Mucosa of descending colon (tissue), 3 donors: ENCODE measurements at places on chromosomes 16 and 17. TPM values are rescaled to one million over a fixed set of nuclear protein-coding genes. Genes with fewer than 3 reads are reported as not detected.

ZSCAN10 gene
- not detected for total RNA-seq

FAM20A gene
- total RNA-seq = 5.8 TPM

ARL17B gene
- 19.5 TPM for total RNA-seq

SLFN14 gene
- total RNA-seq = not detected

ALOX15 gene
- 0.23 TPM for total RNA-seq

EVPLL gene
- total RNA-seq = not detected

ITFG1 gene
- total RNA-seq = 73.9 TPM

IGF2BP1 gene
- total RNA-seq = 0.06 TPM

GRCh38 chr17:66946251-66946650 is 18.3 kb upstream of the CACNG4 start:
- DNase-seq = no peak

GRCh38 chr16:51450909-51451308 is 299.8 kb upstream of the SALL1 start:
- no peak for DNase-seq

- DNase-seq = no peak
Observed at GRCh38 chr17:39318636-39319035, 82.8 kb downstream of the FBXL20 start.

- DNase-seq = no peak
Observed at GRCh38 chr16:51407199-51407598, 256.1 kb upstream of the SALL1 start.

- no peak for DNase-seq
Observed at GRCh38 chr16:28597692-28598261, 927 bp upstream of the SULT1A2 start.

DNA sequence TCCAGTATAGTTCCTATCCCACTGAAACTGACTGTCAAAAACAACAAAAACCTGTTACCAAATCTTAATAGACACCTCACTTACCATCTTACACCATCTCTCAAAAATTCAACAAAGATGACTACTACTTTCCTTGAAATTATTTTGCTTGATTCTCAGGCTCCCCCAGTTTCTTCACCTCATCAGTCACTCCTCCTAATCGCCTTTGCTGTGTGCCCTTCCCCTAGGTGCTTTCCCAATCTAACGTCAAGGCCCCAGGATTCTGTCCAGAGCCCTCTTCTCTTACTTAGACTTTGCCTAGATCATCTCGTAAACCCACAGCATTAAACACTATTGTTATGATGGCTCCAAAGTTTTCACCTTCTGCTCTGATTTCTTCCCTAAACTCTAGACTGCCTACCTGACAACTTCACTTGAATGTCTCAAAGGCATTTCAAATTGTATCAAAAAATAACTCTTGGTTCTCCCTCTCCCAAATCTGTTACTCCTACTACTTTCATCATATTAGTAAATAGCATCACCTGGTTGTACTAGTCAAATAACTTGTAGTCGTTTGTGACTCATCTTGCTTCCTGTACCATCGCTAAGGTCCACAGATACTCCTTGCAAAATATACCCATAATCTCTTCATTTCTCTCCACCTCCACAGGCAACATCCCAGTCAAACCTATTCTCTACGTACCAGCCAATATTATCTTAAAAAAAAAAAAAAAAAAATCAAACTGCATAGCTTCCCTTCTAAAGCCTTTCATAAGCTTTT is 18.0 kb downstream of the C16orf87 start:
- DNase-seq = no peak

- DNase-seq = peak; percentile 63
Observed at GRCh38 chr17:40516581-40517285, 15.3 kb upstream of the TNS4 start.

DNA sequence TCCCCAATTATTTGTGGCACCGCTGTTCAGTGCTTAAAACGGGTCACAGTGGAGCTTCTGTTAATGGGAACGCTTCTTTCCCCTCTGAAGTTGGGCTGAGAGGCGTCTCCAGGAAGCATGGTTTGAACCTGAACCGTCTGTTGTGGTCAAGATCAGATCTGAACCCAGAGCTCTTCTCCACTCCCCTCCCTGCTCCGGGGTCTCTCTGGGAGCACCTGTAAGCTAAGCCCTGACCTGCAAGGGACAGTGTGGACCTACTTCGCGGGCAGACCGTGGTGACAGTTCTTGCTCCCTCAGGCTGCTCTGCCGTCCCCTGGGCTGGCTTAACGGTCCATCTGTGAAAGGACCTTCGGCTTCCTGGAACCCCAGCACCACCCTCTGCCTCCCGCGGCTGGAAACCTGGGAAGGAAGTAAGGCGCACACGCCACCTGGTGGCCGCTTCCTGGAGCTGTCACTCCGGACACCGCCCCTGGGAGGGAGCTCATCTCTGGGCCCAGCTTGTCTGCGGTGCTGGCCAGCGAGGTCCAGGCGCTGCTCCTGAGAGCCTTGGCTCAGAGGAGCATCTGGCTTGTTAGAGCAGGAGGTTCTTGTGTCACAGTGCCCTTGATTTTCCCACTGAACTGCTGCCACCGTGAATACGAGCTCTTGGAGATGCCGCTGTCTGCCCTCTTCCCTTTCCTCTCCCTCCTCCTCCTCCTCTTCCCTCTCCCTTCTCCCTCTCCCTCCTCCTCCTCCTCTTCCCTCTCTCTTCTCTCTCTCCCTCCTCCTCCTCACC is 518.5 kb upstream of the EEF2KMT start:
- peak; percentile 73 for DNase-seq

- no peak for DNase-seq
Observed at GRCh38 chr17:19254651-19255050, 17.5 kb downstream of the EPN2 start.

- no peak for DNase-seq
Observed at GRCh38 chr16:70440009-70440692, 1.3 kb upstream of the ST3GAL2 start.

DNA sequence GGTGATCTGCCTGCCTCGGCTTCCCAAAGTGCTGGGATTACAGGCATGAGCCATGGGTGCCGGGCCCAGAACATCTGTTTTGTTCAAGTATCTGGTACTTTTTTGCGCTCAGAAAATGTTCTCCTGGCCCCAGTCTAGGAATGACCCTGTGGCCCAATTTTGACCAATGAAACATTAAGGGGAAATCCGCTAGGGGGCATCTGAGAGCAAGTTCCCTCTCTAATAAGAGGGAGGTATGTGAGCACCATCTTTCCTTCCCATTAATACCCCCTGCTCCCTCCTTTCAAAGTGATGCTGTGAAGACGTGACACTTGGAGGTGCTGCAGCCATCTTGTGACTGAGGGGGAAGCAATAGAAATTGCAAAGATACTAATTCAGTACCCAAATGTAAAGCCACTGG is 16.5 kb upstream of the CLEC3A start:
- DNase-seq = no peak

- peak; percentile 86 for DNase-seq
Observed at GRCh38 chr16:17312094-17312710, 158.6 kb downstream of the XYLT1 start.

DNA sequence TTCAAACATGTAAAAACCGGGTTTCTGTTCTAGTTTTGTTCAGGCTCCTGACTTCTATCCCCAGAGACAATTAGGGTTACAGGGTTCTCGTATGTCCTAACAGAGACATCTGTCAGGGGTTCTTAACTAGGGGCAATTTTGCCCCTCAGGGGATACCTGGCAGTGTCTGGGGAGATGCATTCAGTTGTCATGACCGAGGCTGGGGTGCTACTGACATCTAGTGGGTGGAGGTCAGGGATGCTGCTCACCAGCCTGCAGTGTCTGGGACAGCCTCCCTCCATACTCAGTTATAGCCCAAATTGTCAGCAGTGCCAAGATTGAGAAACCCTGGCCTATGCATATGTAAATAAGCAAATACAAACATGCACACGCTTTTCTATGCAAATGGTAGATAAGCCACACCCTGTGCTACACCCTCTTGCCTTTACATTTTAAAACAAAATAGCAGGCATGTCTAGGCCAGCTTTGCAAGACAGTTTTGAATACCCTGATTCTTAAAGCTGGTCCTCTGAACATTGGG is 37.4 kb downstream of the CLEC16A start:
- no peak for DNase-seq

DNA sequence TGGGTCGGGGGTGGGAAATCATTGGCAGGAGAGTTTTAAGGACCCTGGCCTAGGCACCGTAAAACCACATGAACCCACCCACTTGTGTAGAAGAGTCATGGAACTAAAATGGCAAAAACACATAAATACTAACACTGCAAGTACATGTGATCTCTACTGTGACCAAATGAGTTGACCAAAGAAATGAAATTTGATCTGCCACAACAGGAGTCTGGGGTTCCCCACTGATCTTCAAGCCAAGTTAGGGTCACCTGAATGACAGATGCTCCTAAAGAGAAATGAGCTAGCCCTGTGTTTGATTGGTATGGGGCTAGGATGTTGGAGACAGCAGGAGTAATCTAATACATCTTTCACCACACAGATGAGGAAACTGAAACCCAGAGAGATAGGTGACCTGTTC is 21.5 kb upstream of the SKAP1 start:
- no peak for DNase-seq

DNA sequence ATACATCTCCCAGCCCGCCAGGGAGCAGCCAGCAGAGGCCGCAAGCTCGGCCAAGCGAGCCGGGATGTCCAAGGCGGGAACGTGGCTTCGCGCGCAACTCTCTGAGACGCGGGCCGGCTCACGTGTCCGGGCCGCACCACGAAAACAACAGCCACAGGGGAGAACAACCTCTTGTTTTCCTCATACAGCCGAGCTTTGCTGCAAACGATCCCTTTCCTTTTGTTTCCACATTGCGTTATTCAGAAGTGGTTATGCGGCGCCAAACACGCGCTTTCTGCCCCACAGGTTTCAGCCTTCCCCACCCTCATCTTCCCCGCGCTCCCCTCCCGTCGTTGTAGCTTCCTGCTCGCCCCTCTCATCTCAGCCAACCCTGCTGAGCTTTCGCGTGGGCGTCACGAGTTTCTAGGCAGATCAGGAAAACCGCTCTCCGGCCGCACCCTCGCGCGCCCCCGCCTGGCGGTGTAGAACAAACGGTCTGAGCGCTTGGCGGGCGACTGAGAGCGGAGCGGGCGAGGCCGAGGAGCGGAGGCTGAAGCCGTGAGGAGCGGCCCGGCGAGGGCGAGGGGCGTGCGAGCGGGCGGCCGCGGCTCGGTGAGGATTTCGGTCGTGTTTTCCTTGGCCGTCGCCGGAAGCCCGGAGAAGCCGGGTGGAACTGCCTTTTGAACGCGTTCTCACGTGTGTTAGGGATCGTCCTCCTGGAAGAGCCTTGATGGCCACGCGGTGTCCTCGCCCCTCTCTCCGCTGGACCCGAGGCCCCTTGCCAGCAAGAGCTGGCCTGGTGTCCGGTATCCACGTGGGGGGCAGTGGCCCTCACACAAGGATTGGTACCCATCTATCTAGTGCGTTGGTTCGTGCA is 6.6 kb upstream of the SMARCD2 start:
- DNase-seq = peak; percentile 93

DNA sequence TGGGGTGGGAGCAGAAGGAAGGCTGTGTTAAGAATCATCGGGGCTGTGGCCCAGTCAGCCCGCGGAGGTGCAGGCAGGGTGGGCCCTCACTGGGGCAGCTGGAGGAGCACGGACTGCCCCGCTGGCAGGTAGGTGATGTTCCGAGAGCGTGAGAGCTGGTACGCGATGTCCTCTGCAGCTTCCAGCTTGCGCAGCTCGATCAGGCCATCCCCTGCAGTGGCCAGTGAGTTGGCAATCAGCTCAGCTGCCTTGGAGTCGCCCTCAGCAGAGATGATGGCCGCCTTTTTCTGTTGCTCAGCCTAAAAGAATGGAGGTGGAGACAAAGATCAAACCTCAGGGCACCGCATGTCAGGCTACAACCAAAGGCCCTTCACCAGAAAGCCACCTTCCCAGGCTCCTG is 9.8 kb downstream of the PHB1 start:
- DNase-seq = no peak
